ENCODE measurements at places on chromosomes 1 and 21.

DNA sequence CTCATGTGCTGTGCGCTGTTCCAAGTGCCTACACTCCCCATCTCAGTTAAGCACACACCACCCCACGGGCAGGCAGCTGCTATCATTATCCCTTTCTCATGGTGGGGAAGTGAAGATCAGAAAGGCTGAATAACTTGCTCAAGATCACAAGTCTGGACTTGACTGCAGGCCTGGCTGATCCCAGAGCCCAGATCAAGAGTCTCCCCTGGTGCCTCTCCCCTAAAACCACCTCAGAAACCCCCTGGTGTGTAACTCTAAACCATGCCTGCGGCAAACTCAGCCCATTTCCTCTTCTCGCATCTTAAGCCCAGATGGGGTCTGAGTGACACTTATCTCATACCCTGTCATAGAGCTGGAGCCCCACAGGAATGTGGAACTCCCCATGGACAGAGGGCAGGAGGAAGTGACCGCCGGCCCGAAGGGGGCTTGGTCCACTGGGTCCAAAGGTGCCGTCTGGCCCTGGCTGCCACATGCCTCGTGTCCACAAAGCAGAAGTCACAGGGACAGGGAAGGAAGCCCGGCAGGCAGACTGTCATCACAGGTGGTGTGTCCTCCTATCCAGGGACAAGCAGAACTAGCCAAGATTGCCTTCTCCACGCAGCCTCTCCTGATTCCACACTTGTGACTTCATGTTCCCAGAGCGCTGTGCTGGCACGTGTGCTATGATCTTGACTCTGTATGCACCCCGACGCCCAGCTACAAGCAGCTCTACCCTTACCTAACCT is 92.1 kb downstream of the SYF2 start:
- DNase-seq = no peak

DNA sequence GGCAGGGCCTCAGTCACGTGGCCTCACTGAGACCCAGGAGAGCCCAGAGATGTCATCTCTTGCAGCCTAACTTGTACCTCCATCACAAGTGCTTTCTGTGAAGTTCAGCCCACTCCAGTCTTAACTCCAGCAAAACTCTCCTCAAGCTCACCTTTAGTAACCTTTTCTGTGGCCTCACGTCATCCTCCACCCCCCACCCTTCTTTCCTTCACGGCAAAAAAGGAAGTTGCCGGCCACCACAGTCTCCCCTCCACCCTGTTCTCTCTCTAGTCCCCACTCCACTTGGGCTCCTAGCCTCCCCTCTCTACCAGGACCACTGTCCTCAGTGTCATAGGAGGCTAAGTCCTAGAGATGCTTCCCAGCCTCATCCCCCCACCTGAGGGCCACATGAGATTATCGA is 106.9 kb downstream of the LACTBL1 start:
- DNase-seq = no peak

- DNase-seq = no peak
These were observed 59.7 kb upstream of the CLDN14 start for GRCh38 chr21:36539434-36540150.

DNA sequence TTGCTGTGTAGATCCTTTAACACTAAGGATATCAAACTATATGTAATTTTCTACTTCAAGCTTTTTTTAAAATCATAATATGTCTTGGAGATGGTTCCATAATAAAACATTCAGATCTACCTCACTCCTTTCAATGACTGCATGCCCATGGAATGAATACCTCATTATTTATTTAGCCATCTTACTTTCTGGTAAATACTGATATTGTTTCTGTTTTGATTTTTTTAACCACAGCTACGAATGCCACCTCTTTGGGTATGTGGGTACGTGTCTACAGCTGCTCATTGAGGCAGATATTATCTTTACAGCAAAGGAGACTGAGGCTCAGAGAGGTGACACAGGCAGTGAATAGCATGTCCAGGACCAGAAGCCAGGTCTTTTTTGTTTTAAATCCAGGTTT is 215.7 kb downstream of the ST6GALNAC3 start:
- no peak for DNase-seq

GRCh38 chr1:42586016-42586415 is 72.2 kb upstream of the PPIH start:
- no peak for DNase-seq

DNA sequence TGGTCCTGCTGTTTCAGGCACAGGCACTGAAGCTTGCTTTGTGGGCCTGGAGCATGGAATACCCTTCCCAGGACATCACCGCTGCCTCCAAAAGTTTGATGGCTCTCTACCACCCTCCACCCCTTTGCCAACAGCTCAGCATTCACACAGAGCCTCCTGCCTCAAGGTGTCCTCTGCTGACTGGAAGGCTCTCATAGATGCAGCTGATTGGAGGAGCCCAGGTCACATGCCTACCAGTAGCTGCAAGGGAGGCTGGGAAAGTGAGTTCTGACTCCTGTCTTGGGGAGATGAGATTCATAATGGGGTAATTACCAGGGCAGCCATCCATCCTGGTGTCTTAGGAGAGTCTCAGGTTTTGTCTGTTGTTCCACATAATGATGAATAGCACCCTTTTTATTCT is 124.8 kb upstream of the GRIK3 start:
- no peak for DNase-seq

DNA sequence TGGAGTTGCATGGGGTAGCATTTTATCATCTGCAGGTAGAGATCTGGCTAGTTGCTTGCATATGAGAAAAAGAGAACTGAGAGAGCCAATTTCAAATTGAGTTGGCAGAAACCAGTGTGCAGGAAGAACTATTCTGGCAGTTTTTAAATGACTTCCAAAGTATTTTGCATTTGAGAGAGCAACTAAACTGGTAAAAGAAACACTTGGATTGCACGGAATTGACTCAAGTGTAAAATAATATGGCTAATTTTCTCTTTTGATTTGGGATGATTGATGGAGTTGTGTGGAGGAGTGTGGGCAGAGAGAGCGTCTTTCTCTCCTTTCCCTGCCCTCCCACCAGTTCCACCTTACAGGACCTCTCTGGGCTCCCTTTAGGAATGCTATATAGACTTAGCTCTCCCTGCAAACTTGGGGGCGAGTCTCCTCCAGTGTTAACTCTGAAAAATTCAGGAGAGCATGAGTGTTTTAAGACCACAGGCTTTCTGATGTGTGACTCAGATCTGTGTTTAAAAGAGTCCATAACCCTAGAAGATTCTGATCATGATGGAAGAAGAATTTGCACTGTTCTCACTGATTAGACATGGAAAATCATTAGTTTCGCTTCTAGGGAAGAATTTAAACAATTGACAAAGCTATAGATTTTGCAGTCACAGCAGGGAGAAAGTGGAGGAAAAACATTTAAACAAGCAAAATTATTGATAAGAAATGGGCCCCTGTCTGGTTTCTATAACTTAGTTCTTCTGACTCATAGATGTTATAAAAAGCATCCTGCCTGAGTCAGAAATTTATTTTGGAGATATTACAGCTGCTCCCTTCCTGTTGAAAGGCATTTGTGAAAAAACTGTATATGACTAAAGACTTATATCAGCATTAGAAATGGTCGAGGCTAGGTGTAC is 24.9 kb upstream of the CTBS start:
- peak; percentile 35 for DNase-seq

DNA sequence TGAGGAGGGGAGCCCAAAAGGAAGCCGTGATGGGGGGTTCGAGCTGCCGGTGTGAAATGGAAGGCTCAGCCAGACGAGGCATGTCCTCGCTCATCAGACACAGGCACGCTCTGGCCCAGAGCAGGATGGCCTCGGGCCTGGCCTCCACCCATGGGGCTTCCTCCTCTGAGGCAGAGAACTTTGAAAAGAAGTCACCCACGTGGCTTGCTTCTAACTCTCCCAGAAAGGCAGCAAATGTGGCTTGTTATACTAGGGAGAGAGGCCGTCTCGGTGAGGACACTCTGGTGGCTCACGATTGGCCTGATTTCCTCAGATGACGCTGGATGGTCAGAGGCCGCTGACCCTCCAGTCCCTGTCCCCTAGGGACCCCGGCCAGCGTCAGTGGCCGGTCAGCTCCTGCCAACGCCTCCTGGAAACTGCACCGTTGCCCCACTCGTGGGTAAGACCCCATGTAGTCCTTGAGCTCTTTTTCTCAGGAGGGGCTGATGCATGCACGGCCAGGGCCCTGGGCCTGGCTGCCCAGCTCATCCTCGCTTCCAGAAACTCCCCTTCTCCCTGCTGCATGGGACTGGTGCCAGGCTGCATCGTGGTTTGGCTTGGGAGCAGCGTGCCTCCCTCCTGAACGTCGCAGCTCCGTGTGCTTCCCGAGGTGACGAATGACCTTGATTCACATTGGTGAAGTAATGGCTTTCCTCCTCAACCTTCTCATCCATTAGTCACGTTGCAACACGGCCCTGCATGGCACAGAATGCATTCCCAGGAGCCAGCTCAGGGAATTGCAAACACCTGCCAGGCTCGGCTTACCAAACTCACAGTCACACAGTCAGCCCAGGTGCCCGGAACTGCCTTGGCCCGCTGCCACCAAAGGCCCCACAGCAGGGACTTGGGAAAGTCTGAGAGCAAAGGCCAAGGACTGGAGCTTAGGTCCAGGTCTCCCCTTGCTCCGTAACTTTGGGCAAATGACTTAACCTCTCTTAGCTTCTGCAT is 58.8 kb downstream of the TOMM20 start:
- DNase-seq = no peak

- no peak for DNase-seq
These were observed 1.4 kb downstream of the ITGB2 start for GRCh38 chr21:44919111-44919912.

DNA sequence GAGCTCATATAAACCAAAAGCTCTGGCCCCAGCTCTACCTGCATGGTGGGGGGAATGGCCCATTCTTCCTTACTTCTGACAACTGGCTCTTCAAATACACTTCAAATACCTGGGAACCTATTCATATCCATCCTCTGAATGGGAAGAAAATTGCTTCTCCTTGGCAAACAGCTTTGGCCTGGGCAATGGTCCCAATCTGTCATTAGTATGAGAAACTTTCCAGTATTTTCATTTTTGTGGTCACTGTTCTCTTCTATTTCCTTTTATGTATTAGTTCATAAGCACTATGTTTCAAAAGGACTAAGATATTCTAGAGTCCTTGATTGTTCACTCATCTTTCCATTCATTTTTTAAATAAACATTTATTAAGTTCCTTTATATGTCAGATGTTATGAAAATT is 5.2 kb upstream of the HSD3B2 start:
- no peak for DNase-seq

- DNase-seq = no peak
These were observed at the start of gene TRIM58 for GRCh38 chr1:247857069-247857984. Gene TRIM58 (plus strand): TSS chr1:247857187. CDS start chr1:247857247, 60 bp downstream.

DNA sequence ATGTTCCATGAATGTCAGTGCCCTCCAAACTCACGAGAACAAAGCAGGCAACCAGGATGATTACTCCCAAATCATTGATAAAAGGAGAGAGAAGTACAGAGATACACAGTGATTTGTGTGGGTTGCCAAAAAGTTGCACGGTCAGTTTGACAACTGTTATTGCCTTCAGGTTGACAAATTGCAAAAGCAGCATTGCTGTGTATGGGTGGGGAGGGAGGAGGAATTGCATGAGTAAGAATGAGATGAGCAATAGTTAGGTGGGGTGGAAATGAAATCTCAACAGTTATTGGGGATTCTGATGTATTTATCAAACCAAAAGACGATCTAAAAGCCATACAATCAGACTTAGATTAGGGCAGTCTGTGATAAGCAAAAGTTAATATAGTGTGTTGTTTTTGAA is 93.7 kb downstream of the NTMT2 start:
- no peak for DNase-seq

GRCh38 chr1:31230378-31230777 is 9.3 kb downstream of the NKAIN1 start:
- no peak for DNase-seq

- DNase-seq = no peak
These were observed 2.8 kb downstream of the AIRE start for GRCh38 chr21:44288251-44289110.

GRCh38 chr1:226653311-226653921 is 85.7 kb downstream of the ITPKB start:
- DNase-seq = no peak

DNA sequence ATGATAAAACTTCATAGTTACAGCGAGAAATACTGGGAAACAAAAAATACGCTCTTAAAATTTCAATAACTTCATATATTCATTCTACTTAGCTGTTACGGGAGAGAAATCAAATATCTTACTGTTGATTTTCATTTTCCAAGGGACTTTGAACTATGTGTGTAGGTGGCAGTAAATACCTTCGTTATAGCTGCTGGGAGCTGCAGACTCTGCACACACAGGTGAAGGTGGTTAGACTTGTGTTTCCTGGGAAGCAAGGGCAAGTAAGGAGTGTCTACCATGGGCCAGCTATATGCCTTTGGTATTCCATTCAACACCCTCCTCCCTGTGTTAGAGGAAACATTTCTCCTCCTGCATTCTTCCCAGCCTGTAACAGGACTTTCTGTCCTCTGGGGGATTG is 51.4 kb upstream of the DIRAS3 start:
- DNase-seq = no peak

- DNase-seq = no peak
These were observed 60.1 kb downstream of the HNRNPR start for GRCh38 chr1:23283667-23284602.

DNA sequence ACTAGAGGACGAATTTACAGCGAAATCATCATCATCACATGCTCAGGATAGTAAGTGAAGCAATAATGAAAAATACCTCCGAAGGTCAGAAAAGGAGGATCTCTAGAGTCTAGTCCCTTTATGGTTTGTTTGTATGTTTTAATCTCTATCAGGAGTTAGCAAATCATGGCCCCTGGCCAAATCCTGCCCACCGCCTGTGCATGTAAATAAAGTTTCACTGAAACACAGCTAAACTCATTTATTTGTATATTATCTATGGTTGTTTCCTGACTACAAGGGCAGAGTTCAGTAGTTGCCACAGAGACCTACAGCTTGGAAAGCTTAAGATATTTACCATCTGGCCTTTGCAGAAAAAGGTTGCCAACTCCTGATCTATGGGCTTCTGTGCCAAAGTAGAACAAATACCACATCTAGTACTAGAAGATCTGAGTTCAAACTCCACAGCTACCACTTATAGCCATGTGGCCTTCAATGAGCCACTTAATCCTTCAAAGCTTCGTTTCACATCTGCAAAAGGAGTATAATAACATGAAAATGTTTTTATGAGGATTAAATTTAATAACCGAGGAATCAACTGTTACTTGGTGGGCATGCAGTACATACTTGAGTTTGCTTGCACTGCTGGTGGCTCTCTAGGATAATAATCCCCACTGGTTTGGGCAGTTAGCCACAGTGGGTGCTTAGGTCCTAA is 94.0 kb upstream of the KIF26B start:
- no peak for DNase-seq

DNA sequence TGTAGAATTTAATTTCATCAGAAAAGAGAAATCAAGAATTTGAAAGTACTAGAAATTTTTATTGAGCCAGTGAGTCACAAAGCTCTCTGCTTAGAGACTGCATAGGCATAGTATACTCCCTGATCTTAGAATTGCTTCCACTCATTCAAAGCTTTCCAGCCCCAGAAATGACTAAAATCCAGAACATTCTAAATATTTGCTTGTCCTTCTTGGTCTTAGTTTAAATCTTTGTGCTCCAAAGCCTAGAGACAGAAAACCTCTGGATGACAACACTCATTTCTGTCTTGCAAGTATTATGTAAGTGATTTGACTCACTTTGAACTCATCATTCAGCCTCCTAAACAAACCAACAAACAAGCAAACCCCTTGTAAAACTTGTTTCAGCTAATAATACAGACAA is 74.2 kb downstream of the PTPRC start:
- DNase-seq = no peak

All from H54 (cell line).